Nephron progenitor cell (in vitro differentiated cells): ENCODE measurements at places on chromosomes 7 and 10.

GRCh38 chr7:158836692-158837091, 7.4 kb upstream of the ESYT2 start:
- no peak for DNase-seq

- no peak for DNase-seq
Observed at GRCh38 chr7:5237286-5237685, 45.5 kb upstream of the SLC29A4 start.

GRCh38 chr10:132302421-132303310, 5.1 kb downstream of the STK32C start:
- no peak for DNase-seq

- DNase-seq: peak; percentile 98
Observed at GRCh38 chr7:1412322-1413261, 46.7 kb downstream of the MICALL2 start.

DNA sequence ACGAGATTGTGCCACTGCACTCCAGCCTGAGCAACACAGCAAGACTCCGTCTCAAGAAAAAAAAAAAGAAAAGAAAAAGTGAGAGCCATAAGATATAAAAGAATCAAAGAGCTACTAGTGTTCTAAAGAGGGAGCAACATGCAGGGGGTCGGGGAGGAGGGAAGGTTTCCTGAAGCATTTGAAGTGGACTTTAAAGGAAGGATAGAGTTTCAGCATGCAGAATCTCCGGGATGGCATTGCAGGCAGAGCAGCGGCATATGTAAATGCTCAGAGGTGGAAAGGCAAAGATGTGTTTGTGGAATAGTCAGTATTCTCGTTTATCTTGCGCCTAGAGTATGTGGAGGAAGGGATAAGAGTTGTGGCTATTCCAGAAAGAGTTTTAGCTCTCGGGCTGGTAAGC, 447.6 kb upstream of the NFE2L3 start:
- no peak for DNase-seq

DNA sequence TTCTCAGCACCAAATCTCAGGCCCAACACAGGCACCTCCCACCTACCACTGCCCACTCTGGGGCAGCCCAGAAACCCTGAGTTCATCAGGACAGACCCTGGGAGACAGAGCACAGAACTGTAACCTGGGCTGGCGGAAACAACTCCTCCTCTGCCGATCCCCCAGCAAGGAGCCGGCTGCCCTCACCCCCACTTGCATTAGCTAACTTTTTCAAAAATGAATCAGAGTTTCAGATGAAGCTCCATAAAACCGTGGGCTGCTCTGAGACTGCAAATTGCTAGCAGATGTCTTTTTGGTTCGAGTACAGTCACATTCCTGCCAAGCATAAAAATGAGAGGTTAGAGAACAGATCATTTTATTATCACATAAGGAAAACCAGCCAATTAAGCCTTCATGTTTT, 93.4 kb upstream of the PARD3 start:
- no peak for DNase-seq

DNA sequence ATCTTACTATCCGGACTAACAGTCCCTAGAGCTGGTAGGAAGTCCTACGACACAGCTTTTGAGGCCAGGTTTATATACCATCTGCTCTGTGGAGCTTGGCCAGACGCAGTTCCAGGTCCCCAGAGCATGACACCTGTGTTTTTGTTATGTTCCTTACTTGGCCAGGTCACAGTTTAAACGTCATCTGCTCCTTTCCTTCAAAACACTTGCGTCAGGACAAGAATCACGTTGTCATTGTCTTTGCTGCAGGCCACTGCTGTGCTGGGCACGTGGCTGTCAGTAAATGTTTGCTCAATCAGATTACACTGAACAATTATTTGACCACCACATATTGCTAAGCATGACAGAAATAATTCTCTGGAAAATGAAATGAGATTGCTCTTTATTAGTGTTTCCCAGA, 23.9 kb downstream of the SLC18A2 start:
- DNase-seq: no peak

GRCh38 chr10:124348801-124349200, 69.9 kb downstream of the OAT start:
- no peak for DNase-seq
